ENCODE measurements at places on chromosomes 6 and 20.

GRCh38 chr6:22596011-22596410 lies 26.6 kb downstream of the HDGFL1 start:
- no peak for DNase-seq

GRCh38 chr20:56391596-56392131 lies 351 bp downstream of the AURKA start:
- no peak for DNase-seq

- no peak for DNase-seq
Observed at GRCh38 chr20:62063981-62064769, 1.5 kb downstream of the TAF4 start.

- no peak for DNase-seq
Observed at GRCh38 chr6:107353773-107354382, 105.5 kb downstream of the PDSS2 start.

- DNase-seq: no peak
Observed at GRCh38 chr6:145194389-145194788, 540.9 kb downstream of the EPM2A start.

DNA sequence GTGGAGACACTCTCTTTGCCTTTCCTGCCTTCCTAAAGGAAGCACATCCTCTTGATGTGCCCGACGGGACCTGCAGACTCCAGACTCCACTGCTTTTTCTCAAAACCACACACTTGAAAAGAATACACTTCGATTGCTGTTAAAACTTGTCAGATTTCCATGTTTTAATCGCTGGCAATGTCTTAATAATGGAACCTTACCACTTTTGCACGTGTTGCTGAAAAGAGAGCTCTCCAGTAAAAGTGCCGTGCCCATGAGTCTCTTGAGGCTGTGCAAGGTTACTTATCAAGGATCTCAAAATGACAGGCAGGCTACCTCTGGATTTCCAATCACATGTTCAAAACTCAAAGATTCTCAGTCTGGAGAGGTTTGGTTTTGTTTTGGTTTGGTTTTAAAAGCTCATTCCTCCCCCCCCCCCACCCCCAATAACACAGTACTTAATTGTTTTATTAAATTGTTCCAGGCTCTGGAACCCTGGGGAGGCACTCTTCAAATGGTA lies 12.0 kb upstream of the TFAP2A start:
- DNase-seq: no peak

DNA sequence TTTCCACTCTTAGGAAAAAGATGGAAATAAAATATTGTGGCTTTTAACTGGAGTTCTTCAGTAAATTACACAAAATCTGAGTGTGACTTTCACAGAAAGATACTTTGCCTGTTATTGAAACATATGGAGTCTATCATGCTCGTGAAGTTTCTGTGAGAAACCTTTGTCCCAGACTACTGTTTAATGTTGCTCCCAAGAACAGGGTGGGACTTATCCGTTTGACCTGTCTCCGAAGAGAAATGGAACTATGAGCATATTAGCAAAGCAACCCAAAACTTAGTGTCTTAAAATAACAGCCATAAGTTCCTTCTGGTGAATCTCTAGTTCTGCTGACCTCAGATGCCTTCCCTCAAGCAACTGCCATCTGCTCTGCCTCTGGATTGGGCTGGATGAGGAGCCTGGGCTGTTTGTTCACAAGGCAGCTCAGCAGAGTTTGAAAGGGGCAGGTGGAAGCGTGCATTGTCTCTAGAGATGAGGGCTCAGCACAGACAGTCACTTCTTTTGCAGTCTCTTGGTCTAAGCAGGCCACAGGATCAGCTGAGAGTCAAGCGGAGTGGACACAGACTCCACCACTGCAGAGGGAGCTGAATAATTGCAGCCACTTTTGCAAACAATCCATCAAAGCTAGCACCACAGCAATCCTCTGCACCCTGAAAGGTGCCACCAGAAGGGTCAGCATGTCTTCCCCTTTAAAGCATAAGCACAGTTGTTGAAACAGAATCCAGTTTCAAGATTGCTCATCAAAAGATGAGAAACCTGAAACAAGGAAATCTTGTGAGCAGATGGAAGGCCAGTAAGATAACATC lies 52.8 kb downstream of the MYB start:
- DNase-seq: no peak

GRCh38 chr6:40715570-40716403 lies 128.6 kb upstream of the LRFN2 start:
- no peak for DNase-seq

- DNase-seq: no peak
Observed at GRCh38 chr20:46688151-46689081, 828 bp downstream of the TP53RK start.

DNA sequence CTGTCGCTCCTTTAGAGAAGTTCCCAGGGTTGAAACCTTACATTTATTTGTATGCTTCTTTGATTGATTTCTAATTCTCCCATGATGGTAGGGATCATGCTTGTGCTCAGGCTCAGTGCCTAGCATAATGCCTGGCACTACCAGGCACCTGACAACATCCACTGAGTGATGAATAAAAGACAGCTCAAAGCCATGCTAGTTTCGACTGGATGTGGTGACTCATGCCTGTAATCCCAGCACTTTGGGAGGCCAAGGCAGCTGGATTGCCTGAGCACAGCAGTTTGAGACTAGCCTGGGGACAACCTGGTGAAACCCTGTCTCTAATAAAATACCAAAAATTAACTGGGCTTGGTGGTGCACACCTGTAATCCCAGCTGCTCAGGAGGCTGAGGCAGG lies 11.6 kb upstream of the CD164 start:
- no peak for DNase-seq

DNA sequence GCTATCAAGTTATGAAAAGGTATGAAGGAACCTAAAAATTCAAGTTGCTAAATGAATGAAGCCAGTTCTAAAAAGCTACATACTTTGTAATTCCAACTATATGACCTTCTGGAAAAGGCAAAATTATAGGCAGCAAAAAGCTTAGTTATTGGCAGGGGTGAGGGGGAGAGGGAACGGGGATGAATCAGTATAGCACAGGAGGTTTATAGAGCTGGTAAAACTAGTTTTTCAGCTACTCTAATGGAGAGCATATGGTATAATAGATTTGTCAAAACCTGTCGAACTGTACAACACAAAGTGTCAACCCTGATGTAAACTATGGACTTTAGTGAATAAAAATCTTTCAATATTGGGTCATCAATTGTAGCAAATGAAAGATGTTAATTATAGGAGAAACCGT lies 18.7 kb downstream of the MANEA start:
- no peak for DNase-seq

DNA sequence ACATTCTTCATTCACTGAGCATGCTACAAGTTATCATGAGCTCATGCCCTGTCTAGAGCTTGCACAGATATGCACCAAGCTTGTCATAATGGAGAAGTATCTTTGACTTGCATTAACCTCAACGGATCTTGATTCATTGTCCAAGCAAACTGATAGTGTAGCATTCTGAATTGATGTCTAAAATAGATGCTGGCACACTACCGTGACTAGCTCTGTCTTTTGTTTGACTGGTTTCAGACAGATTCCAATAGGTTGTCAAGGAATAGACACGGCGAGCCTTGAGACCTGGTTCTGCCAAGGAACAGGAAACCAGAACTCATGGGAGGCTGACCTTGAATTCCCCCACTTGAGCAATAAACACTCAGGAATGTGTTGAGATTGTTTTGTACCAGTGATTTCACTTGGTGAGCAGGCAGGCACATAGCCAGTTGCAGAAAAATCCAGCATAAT lies 1153.1 kb upstream of the GJE1 start:
- DNase-seq: no peak

GRCh38 chr6:156427345-156427744 lies 349.8 kb upstream of the ARID1B start:
- DNase-seq: no peak

- no peak for DNase-seq
Observed at GRCh38 chr20:11117808-11118528, 444.2 kb upstream of the JAG1 start.

- no peak for DNase-seq
Observed at GRCh38 chr6:168949981-168950857, 303.4 kb downstream of the THBS2 start.

GRCh38 chr6:70396163-70396562 lies 17.1 kb upstream of the FAM135A start:
- no peak for DNase-seq

DNA sequence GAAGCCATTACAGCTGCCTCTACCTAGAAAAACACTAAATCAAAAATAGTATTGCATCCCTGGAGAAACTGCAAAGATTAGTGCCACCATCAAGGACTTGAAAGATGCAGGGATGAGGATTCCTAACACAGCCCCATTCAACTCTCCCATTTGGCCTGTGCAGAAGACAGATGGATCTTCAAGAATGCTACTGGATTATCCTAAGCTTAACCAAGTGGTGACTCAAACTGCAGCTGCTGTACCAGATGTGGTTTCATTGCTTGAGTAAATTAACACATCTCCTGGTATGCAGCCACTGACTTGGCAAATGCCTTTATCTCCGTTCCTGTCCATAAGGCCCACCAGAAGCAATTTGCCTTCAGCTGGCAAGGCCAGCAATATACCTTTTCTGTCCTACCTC lies 117.4 kb downstream of the TBC1D32 start:
- no peak for DNase-seq

GRCh38 chr6:116762235-116762634 lies 3.3 kb downstream of the FAM162B start:
- no peak for DNase-seq

- no peak for DNase-seq
Observed at GRCh38 chr6:148935705-148936435, 189.0 kb downstream of the UST start.

DNA sequence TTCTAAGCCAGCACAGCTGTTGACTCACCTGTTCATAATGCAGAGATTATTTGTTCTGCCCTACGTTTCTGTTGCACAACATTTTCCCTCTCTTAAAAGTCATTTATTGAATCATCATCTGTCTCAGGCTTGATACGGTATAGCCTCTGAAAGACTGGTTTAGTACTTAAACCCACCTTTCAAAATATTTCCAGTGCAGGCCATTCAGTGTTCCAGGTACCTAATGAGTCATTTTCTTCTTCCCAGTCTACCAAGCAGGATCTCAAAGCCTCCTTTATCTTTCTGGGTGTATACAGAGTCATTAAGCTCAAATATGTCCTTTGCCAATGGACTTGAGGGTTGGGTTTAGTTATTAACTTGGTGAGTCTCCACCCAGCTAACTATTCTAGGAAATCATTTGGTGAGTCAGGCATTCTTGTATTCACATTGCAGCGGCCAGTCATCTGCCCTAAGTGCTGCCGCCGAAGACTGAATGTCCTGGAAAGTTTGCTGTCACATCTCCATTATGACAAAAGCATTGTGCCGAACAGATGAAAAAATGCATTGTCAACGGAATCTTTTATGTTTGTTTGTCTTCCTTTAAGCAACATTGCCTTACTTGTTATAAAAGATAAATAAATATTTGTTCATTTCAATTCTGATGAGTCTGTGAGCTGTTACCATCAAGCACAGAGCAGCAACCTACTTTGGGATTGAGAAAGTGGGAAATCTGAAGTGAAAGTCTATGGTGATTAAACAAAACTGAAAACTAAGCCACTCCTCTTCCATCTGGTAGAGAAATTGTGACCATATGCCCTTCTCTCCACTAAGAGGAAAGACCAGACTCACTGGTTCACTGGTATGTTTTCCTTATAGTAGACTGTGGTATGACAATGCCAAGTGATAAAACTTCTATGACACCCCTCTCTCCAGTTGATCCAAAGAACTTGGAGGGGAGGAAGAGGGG lies 14.3 kb upstream of the FAM135A start:
- no peak for DNase-seq

DNA sequence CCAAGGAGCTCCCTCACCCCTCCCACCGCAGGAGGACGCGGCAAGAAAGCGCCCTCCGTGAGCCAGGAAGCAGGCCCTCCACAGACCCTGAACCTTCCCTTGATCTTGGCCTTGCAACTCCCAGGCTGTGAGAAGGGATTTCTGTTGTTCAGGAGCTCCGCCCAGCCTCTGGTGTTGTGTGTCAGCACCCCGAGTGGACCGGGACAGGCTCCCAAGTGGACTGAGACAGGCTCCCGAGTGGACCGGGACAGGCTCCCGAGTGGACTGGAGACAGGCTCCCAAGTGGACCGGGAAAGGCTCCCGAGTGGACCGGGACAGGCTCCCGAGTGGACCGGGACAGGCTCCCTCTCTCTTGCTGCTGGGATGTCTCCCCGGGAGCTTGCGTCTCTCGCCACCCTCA lies 9.3 kb upstream of the NTSR1 start:
- DNase-seq: no peak

DNA sequence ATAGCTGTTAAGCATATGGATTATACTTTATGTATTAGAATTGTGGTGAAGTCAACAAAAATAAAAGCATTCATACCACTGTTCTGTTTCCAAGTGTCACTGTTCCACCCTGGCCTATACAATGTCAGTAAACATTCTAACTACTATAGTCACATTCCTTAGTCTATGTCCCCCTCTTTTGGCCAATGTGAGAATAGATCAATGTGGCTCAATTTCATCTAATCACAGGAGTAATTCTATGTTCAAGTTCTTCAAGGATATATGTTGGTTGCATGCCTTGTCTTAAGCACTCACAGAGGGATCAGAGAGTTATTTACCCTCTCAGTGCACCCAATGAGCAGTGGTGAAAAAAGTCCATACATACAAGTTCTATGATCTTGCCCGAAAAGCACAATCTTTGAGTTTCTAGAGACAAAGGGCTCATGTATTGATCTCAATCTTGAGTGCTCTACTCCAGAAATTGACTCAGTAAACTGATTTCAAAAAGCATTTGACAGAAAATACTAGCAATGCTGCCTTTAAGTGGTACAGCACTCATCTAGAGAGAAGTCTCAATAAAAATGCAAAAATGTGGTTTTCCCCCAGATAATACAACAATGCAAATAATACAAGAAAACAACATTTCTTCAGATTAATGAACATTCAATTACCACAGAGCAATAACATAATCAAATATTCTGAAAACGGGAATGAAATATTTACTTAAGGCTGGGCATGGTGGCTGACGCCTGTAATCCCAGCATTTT lies 16.5 kb downstream of the SMLR1 start:
- no peak for DNase-seq

DNA sequence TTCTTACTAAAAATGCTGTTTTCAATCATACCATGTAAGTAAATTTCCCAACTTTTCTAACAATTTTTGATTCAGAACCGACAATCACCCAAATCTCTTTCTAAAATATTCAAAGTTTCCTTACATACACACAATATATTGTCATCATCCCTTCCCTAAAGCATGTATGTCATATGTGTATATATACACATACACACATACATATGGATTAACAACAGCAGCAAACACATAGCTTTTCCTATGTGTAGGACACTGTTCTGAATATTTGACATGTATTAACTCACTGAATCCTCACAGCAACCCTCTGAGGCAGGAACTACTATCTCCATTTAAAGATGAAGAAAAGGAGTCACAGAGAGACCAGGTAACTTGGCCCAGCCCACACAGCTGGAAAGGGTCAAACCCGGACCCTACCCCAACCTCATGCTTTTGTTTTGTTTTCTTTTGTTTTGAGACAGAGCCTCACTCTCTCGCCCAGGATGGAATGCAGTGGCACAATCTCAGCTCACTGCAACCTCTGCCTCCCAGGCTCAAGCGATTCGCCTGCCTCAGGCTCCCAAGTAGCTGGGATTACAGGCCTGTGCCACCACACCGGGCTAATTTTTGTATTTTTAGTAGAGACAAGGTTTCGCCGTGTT lies 7.2 kb downstream of the FYN start:
- DNase-seq: no peak

GRCh38 chr20:1868856-1869255 lies 26.4 kb upstream of the SIRPA start:
- no peak for DNase-seq

Data from activated CD8-positive, alpha-beta memory T cell treated with anti-CD3 and anti-CD28 coated beads for 48 hours (primary cell).